ENCODE measurements at places on chromosomes 6 and 20.

DNA sequence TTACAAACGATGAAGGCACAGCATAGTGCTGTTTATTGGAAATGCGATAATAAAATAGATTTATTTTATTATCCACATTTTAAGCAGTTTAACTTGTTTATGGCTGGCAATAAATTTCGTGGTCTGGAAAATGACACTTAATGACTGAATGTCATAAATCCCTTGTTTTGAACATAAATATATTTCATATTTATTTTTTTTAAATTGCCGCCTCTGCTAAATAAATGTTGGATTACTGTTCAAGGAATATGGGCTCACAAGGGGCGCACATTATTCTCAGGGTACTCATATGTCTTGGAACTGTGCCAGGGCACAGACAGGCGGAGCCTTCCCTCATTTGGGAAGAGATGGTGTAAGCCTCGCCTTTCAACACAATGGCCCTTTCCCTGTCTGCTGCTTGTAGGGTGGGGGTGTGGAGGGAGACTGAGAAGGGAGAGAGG lies 134.3 kb downstream of the PXDC1 start:
- DNase-seq = no peak

DNA sequence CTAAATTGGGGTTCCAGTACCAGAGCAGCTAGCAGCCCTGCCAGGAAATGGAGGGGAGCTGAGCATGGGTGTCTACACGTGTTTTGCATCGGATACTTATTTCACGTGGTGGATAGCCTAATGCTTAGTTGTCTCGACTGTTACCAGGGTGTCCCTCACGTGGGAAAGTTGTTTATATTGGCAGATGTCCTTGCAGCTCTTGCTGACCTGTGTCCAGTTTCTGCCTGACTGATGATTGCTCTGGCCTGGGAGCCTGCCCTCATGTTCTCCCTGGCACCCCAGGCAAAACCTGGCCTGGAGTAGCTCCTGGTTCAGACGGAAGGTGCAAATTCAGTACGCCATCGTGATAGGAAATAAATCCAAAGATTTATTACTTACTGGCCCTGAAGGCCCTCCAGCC lies 11.8 kb upstream of the FERMT1 start:
- no peak for DNase-seq

GRCh38 chr6:25503686-25504085 lies 148.3 kb upstream of the SCGN start:
- no peak for DNase-seq

DNA sequence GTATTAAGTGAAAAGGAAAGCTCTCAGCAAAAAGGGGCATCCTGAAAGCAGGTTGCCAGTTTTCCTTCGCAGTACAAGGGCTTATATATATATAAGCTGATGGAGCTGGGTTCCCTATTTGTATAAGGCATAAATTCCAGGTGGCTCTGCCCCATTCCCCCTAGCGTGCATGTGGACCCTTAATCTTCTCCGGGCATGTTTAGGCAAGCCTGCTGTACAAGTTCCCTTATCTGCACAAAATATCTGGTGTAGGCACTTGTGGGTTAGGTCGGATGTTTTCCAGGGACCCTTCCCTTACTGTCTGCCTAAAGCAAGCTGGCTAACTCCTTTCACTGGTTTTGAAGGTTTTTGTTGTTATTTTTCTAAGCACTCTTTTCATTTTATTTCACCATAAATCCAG lies 140.7 kb downstream of the FUT9 start:
- no peak for DNase-seq

- DNase-seq = no peak
Measured at GRCh38 chr6:84638286-84638685, 126.1 kb downstream of the TBX18 start.

DNA sequence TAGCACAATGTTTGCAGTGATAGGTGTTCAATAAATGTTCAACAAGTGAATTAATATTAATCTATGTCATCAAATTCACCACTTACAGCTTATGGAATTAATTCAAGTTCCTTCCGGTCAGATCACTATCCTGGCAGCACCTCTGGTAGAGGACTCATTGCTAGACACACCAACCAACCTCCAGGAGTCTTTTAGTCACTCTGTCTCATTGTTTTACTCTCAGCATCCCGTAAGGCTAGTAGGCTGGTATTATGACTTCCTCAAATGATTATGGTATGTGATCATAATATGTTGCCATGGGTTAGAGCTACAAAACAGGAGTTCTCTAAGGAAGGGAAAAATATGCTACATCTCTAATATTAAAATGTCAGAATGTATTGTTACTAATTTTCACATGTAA lies 21.7 kb upstream of the MMS22L start:
- no peak for DNase-seq

DNA sequence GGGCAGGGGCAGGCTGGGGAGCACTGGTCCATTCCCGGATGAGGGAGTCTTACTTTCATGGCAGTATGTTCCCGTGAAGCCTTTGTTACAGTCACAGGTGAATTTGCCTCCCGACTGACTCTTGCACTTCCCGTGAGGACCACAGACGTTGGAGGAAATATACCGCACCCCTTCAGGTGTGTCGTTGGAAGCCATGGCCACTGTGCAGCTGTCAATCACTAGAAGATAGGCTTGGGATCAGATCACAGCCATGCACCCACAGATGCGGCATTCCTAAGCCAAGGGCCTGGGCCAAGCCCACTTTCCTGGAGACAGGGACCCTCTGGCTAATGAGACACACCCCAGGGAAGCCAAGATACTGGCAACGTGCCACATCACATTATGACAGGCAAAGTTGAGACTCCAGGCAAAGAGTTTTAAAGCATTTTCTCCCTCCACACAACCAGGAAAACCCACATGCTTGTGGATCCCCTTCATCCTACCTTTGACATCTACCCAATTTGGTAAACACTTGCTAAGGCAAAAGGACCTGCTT lies 26.8 kb downstream of the JAG1 start:
- DNase-seq = no peak

DNA sequence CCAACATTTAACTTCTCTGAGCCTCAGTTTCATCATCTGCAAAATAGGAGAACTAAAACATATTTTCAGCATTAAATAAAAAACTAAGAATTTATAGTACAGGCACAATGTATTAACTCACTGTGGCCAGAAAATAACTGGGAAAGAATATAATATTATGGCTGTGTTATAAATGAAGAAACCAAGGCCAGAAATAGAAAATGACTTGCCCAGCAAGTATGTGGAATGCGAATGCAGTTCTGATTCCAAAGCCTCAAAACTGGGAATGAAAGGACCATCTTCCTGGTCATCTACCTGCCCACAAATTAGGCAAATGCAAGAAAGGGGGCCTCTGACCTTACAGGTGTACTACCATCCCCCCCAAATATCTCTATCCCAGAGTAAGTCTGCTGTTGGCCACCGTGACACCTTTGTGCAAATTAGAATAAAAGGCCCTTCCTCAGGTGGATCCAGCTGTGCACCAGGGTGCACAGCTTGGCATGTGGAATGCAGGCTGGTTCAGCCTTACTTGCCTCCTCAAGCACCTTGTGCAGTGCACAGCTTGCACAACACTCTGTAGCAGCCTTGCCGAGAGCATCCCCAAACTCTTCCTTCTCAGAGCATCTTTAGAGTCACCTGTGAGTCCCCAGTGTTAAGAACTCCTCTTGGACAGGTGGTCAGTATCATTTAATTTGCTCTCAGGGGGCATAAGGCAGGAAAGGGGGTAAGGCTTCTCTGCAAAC lies 4.4 kb downstream of the SLC13A3 start:
- no peak for DNase-seq

DNA sequence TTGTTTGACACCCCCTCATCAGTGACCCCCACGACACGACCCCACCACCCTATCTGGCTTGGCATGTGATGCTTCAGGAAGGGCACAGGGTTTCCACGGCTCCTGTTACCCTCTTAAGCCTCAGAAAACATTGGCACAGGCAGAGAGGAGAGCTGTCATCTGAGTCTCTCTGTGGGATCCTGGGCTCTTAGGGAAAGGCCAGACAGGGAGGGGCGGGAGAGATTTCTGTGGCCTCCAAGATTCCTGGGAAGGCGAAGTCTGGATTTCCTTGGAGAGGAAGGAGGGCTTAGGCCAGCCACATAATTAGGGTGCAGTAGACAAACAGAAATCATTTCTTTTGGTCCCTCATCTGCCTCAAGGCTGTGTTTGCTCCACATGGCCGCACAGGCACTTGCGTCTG lies 191.6 kb upstream of the SNX9 start:
- no peak for DNase-seq

- no peak for DNase-seq
Measured at GRCh38 chr6:155549028-155549798, 93.6 kb upstream of the NOX3 start.

- DNase-seq = no peak
Measured at GRCh38 chr6:57224769-57225515, 2.8 kb upstream of the RAB23 start.

- no peak for DNase-seq
Measured at GRCh38 chr20:63160641-63161175, 55.2 kb downstream of the YTHDF1 start.

DNA sequence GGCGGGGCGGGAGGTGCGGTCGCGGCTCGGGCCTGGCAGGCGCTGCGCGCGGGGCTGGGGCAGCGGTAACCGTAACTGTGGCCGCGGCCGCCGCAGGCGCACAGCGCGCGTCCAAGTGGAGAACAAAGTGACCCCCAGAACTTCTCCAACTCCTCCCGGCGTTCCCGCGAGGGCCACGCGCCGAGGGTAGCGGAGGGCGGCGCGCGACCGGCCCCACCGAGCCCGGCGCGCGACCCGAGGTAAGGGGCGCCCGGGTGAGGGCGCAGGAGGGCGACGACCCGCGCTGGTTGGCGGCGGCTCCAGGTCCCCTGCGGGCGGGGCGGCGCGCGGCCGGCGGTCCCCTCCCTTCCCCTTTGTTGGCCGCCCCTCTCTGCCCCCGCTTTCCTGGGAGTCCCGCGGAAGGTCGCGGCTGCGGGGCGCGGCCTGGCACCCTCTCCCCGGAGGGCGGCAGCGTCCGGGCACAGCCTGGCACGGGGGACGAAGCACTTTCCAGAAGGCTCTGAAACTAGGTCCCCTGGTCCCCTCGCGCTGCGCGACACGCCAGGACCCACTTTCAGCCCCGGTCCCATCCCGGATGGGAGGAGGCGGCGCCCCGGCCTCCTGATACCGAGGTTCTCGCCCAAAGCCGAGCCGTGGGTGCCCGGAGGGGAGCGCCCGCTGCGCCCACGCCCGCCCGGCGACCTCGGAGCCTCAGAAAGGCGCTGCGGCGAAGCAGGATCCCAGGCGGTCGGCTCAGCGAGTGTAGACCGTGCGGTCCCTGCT lies at the start of gene TIAM2:
Gene TIAM2, plus strand, starts transcription at position 62 of the 762 bp plus-strand sequence. CDS start 133,909 bp downstream, outside the sequence.
- no peak for DNase-seq

- no peak for DNase-seq
Measured at GRCh38 chr20:59361411-59361810, 61.0 kb downstream of the EDN3 start.

GRCh38 chr6:130836055-130836640 lies 8.9 kb downstream of the SMLR1 start:
- DNase-seq = no peak

- DNase-seq = no peak
Measured at GRCh38 chr6:70849348-70850069, 107.4 kb downstream of the B3GAT2 start.

DNA sequence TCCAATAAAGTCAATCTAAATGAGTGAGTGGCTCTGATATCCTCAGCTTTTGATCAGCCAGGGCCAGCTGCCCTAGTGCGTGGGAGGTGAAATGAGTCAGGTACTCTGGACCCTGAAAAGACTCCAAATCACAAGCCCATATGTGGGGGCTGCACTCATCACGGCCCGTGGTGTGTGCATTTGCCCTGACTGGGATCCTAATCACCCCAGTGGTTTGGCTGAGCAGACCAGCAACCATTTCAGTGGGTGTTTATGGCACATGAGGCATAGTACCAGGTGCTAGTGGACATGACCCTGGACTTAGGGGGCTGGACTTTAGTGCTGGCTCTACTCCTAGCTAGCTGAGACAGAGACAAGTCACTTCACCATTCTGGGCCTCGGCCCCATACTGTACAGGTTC lies 39.4 kb downstream of the SCML4 start:
- DNase-seq = no peak

GRCh38 chr6:110392727-110393126 lies 22.6 kb downstream of the DDO start:
- DNase-seq = no peak

- DNase-seq = no peak
Measured at GRCh38 chr20:3167738-3168078, 5.6 kb downstream of the LZTS3 start.

DNA sequence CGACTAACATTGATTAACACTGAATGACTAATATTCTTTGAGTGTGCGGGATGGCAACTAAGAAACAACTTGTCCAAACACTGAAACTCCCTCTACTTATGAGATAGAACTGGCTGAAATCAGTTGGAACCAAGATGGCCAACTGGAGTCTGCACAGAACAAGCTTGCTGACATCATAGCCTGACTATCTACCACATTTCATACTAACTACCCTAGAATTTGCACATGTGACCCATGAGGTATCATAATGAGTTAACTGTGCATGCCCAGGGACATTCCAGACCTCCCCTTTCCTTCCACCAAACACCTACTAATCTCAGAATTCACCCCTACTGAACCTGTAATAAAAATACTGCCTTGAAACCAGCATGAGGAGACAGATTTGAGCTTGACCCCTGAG lies 43.2 kb downstream of the PHIP start:
- no peak for DNase-seq

DNA sequence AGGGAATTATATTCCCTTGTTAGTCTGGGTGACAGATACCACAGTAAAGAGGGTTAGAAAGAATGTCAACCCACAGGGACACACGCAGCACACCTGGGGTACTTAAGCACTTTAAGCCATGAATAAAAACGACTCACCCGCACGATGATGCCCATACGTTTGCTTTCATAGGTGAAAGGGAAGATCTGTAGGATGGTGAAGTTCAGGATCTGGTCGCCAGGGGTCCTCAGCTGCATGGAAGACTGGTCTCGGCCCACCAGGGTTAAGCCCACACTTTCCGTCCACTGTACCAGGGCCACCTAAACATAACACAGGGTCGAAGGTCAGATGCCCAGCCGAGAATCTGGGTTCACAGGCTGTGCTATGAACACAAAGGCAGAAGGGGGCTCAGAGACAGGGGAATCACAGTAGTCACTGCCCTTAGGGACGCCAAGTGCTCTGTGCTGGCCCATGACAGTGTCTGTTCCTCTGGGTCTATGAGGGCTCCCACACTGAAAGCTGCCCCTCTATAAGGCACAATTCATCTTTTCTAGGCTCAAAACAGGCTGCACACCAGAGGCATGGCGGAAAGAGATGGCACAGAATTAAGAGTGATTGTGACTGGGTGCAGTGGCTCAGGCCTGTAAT lies 96.8 kb upstream of the NFATC2 start:
- no peak for DNase-seq

DNA sequence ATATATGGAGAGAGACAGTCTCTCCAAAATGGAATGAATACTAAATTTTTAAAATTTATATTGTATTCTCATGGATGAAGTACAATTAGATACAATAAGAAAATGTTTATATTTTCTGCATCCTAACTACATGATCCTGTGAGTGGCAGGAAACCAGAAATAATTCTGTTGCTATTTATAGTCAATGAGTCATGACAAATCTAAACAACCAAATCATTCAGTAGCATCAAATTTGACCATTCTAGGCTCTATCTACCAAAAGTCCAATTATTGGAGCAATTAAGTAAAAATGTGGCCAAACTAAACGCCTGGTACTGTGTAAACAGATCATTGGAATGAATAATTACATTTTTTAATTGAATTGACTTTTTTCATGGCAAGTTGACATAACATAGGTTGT lies 959.8 kb downstream of the EPHA7 start:
- DNase-seq = no peak

GRCh38 chr6:139175389-139175948 lies 40.6 kb downstream of the HECA start:
- DNase-seq = no peak

GRCh38 chr20:37504404-37505096 lies 16.5 kb upstream of the NNAT start:
- DNase-seq = no peak

Data from brain pericyte (primary cell).